ENCODE measurements at places on chromosomes 16 and 17.

GRCh38 chr16:26963109-26963508 is 103.6 kb upstream of the C16orf82 start:
- no peak for DNase-seq

DNA sequence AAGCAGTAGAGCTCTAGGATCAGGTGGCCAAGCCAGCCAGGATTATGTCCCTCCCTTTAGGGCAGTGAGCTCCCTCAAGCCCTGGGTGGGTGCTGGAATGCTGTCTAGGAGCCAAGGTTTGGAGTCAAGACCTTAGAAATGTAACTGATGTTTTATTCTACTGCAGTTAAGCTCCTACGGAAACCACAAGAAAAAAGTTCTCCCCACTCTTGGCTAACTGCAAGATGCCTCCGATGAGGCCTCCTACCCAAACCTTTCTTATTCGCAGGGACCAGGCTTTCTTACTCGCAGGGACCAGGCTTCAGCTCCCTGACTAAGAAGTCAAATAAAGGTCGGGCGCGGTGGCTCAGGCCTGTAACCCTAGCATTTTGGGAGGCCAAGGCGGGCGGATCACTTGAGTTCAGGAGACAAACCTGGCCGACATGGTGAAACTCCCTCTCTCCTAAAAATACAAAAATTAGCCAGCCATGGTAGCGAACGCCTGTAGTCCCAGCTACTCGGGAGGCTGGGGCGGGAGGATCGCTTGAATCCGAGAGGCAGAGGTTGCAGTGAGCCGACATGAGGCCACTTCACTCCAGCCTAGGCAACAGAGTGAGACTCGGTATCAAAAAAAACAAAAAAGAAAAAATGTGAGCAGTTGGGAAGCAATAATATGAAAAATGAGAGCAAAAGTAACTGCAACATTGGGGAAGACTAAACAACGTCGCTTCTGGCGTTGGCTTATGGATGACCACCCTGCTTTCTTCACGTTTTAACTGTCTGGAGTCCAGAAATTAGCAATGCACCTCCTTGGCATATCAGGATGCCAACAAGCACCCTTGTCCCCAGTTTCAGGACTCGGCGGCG is 31.7 kb upstream of the ARL4D start:
- DNase-seq, result no peak

DNA sequence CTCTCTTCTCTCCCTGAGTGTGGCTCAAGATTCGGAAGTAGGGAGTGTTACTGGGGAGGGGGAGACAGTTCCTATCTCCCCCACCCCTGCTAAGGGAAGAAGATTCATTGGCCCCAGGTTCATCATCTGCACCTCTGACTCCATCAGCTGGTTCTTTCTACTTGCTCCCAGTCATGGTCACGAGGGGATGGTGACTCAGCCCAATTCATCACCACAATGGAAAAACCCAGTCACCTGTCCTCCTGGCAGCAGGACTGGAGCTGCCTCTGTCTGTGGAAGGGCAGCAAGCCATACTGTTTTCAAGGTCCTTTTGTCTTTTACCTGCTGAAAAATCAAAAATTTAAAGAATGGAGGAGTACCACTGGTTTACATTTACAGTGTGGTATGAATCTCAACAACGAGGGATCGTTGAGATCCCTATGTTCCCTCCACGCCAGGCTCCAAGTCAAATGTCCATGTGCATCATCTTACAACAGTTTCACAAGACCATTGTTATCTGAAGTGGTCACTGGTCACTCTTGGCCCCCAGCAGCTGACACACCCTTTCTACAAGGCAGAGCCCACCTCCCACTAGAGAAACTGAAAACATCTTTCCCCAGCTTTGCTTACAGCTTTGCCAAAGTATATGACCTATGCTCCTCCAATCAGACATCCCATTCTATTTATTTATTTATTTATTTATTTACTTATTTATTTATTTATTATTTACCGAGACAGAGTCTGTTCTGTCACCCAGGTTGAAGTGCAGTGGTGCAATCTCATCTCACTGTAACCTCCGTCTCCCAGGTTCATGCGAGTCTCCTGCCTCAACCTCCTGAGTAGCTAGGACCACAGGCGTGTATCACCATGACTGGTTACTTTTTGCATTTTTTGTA is 40.4 kb upstream of the NDRG4 start:
- DNase-seq, result no peak

- DNase-seq, result no peak
Measured at GRCh38 chr16:907842-908241, 62.9 kb downstream of the LMF1 start.

GRCh38 chr16:3983081-3983520 is 102.6 kb upstream of the CREBBP start:
- DNase-seq, result peak; percentile 12

- no peak for DNase-seq
Measured at GRCh38 chr16:886084-886543, 84.7 kb downstream of the LMF1 start.

DNA sequence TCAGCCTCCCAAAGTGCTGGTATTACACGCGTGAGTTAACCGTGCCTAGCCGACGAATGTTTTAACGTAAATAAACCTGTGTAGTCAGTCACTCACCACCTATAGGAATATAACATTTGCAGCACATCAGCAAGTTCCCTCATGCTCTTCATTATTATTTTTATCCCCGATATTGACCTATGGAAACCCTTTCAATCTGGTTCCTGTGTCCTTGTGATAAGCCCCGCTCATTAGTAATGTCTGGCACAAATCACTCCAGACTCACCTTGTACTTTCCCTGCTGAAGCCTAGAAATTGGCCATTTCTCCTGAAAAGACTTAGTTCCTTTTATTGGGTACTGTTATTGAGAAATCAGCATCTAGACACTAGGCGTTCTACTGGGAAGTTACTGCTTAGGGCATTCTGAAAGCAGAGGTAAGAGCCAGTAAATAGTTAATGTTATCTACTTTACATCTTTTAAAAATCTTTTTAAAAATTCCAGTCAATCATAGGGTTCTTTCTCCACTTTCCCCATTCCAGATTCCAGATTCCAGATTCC is 1.5 kb upstream of the PHKG2 start:
- no peak for DNase-seq

DNA sequence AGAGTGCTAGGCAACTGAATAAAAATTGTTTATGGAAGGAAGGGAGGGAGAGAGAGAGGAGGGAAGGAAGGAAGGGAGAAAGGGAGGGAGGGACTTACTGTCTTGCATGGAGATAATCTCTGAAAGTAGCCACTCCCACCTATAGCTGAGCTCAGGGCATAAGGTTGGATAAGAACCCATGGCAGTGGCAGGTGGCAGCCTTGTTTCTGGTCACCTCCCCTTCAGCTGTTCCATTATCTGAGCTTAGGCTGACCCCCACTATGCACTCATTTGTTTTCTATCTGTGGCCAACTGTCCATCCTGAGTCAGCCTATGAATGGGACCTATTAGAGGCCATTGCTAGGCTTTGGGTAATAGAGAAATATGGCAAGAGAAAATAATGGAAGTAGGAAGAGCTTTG is 25.3 kb upstream of the MTMR4 start:
- no peak for DNase-seq

DNA sequence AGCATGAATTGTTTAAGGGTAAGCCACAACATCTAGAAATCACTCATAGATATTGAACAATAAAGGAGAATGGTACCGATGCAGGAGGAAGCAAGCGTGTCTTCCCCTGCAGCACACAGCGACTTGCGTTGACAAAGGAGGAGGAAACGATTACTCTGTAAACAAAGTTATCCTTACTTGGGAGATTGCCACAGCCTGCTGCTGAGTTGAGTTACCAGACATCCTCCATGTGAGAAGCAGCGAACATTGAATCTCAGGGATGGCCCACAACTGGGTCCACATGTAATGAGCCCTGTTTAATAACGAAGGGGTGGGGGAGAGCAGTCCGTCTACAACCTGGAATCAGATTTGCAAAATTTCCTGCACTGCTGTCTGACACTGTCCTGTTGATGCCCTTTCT is 27.7 kb downstream of the CLUH start:
- DNase-seq, result no peak

DNA sequence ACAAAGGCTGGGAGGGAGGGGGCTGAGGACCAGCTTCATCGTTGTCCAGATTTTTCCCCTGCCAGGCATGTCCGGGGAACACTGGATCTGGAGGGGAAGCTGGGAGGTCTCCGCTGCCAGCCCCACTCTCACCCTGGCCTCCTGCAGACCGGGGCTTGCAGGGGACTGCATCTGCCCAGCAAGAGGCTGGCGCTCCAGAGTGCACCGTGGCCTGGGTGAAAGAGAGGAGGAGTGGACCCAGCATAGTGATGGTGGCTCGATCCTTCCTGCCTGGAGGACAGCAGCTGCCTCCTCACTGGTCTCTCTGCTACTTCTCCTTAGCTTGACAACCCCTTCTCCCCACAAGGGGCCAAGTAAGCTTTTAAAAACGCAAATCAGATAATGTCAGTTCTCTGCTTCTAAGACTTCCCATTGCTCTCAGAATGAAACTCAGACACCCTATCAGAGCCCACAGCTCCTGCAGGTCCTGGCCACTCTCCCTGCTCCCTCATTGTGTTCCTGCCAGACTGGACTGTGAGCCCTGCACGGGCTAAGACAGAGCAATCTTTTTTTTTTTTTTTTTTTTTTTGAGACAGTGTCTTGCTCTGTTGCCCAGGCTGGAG is 15.0 kb downstream of the CPNE2 start:
- DNase-seq, result no peak

GRCh38 chr16:29814592-29814991 is 1.4 kb upstream of the PAGR1 start:
- DNase-seq, result no peak

DNA sequence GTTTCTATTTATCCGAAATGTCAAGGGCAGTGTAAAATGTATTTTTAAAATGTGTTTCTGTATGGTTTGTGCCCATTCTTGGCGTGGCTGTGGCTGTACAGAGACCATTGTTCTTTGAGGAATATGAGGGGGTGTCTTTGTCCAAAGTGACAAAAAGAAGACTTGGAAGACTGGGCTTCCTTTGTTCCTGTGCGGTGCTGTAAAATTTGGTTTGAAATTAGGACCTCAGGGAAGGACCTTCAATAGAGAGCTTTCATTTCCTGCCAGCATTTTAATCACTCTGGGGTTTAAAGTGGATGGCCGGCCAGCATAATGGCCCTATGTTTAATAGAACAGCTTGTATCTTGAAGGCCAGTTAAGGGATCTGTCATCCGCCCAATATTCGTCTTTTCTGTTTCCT is 190.1 kb upstream of the TBX2 start:
- DNase-seq, result no peak

- DNase-seq, result no peak
Measured at GRCh38 chr16:727291-727977, 528 bp downstream of the HAGHL start.

DNA sequence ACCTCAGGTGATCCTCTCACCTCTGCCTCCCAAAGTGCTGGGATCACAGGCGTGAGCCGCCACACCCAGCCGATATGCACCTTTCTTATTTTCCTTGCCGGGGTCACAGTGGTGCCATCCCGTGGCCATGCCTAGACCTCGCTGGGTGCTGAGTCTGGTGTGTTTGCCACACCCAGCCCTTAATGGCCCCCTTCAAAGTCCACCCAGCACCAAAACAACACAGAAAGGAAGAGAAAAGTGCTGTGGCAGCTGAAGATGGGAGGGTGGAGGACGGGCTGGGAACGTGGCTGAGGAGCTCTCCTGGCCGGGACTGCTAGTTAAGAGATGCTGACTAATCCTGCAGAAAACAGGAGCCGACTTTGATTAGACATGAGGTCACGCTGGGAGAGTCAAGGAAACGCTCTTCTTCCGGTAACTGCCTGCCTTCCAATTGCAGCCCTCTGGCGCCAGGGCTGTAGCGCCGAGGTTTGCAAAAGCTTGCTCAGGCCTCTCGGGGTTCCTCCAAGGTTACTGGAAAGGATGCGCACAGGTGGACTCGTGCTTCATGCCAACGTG is 10.9 kb downstream of the SLC43A2 start:
- peak; percentile 16 for DNase-seq

DNA sequence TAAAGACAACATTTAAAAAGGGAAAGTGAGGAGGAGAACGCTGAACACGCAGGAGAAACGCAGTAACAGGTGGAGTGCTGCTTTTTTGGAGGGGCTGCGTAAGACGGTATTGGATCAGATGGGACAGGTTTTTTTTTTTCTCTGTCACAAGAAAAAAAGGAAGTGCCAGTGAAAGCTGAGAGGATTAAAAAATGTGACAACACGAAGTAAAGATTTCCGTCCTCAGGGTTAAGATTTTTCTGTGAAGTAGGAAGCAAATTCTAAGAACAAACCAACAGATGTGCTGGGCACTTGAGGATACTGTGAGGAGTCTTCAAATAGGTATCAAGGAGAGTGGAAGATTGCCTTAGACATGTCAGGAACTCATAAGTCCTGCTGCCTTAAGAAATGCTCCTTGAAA is 5.8 kb upstream of the ABCA9 start:
- peak; percentile 69 for DNase-seq
